ENCODE measurements at places on chromosomes 5 and 9.

- DNase-seq: no peak
Measured at GRCh38 chr9:127034691-127035090, 87.7 kb downstream of the ANGPTL2 start.

DNA sequence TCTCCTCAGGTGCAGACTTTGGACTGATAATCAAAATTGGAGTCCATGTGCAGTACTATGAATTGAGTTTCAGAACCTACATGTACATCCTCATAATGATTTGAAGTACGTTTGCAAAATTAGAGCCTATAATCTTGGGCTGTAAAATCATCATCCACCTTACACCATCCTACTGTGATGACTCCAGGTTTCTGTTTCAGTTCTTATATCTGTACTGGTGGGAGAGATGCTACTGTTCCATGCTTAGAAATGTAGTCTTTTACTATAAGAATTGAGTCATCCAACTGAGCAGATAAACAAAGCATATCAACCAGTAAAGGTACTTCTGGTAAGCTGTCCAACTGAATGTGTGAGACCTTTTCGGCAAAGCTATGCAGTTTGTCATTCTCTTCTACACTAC lies 586.3 kb upstream of the FAM174A start:
- no peak for DNase-seq

DNA sequence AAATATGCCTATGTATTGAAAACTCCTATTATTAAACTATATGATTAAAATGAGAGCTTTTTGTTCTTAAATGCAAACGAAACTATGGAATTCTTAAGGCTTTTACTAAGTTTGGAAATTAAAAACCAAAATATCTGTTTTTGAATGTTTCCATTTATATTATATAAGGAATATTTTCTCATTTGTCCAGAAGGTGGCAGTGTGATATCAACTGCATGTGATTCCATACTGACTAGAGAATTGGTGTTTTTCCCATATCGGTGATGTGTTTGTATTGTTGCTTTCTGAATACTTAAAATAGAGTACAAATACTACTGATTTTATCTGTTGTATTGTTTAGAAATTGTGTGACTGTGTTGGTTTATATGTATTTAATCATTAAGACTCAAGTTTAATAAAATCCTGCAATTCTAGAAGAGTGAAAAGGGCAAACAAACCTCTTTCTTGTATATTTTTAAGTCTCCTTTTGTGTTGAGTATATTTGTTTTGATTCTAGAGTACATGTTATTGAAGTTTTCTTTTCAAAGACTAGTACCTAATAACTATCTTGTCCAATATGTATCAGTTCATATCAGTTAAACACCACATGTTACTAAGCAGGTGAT lies 320.8 kb downstream of the CCDC171 start:
- peak; percentile 45 for DNase-seq

- DNase-seq: no peak
Measured at GRCh38 chr5:16866795-16867576, 69.1 kb downstream of the MYO10 start.

- no peak for DNase-seq
Measured at GRCh38 chr5:124480022-124480421, 266.4 kb downstream of the ZNF608 start.

DNA sequence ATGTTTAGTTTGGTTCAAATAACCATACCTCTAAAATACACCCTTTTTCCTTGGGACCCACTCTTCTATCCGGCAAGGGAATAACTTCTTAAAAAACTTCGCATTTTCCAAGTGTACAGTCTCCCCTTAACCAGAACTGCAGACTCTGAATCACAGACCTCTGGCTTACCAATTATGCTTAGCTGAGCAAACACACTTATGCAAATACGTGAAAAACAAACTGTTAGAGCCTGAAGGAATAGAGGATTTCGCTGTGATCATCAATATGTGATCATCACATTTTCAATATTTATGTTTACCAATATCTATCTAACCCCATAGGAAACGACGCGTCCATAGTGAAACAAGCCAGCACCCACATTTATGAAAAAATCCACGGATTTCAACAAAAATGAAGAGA lies 1.3 kb downstream of the LPAR1 start:
- DNase-seq: no peak

DNA sequence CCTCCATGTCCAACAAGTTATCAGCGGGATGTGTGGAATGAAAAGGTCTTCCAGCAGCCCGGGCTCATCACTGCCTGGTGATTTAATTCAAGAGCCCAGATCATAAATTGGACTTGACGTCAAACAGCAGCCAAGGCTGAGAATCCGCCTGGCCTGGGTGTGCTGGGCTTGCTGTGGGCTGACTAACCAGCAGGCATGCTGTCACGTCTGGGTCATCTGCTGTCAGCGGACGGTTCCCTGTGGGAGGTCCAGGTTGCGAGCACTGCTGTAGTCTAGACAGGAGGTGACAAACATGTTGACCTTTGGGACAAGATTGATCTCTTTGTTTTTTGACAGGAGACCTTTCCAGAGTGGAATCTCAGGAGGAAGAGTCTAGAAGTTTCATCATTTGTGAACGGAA lies 289.7 kb downstream of the OSTF1 start:
- peak; percentile 18 for DNase-seq

DNA sequence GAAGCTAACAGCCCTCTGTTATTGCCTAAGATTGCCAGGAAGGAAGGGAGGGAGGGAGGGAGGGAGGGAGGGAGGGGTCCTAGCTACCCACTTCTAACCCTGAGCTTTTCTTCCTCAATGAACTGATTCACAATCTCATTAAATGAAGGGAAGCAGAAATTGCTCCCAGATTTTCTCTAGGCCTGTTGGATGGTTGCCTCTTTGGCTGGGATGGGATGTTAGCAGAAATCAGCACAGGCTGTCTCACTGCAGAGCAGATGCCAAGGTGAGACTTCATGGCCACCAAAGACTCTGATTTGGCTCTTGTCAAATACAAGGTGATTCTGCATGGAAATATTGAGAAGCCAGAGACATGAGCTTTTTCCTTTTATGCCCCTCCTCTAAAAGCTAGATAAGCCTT lies 578.6 kb downstream of the ACTL7B start:
- DNase-seq: no peak

GRCh38 chr5:76443066-76443800 lies 40.1 kb downstream of the IQGAP2 start:
- DNase-seq: no peak

DNA sequence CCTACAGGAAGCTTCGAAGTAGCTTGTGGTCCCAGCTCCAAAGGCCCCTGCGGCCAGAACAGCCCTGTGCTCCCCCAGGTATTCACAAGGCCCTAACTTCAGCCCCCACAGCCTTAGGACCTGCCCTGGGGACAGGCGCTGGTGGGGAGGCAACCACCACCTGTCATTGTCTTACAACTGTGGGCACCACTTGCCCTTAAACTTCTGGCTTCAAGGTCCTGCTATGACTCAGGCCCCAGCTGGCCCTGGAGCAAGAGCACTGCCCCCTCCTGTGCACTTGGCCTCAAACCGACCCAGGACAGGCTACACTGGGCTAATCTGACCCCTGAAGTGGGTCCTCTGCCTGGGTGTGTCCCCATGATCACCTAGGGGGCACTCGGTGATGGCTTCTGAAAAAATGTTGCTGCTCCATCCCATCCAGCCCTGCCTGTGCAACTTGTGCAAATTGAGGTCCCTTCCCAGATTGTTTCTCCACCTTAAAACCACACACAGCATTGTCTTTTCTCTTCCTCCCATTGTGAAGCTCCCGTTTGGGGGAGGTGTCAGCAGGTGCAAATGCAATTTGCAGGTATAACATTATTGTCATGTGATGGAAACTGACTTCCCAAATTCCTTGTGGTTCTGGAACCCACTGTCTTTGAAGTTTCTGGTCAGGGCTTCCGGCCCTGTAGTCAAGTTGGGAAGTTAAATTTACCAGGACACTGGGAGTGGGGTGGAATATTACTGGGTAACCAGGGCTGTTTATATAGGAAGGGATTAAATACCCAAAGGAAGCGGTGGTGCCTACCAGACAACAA lies 1.1 kb upstream of the PROB1 start:
- DNase-seq: no peak

GRCh38 chr9:107212613-107213012 lies 70.5 kb upstream of the RAD23B start:
- no peak for DNase-seq

- peak; percentile 74 for DNase-seq
Measured at GRCh38 chr5:181204826-181205760, at the start of gene TRIM7. Gene TRIM7 (minus strand): TSS chr5:181205196. CDS start chr5:181205110, 86 bp downstream.

DNA sequence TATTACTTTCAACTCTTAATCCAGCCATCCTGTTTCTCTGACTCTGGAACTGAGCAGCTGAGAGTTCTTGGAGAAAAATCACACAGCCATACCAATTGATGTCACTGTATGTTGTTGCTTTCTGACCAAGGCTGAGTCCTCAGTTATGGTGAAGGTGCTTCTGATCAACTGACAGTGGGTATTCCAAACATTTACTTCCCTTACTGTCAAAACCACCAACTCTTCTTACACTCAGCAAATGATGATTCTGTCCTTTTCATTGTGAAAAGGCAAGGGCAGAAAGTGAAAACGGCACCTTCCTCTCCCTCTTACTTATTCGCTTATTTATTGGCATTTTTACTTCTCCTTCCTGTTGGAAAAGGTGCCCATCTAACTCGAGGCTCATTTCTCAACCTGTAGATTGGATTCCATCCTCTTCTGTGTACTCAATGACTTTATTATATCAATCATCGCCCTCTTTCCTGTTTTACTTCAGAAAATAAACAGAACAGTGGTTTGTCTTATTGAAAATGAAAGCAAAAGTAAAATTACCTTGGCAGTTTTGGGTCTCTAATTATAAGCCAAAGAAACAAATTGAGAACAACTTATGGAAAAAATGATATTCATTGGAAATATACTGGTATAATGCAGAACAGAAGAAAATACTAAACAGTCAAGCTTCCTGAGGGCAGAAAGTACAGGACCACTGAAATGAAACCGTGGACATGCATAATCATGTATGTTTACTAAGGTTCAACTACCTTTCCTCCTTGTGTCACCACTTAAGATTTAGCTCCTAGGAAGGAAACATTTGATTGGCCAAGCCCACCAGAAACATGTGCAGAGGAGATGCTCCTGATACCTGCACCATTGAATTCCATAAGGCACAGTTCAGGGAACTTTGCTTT lies 104.5 kb upstream of the CHD1 start:
- DNase-seq: no peak

- DNase-seq: no peak
Measured at GRCh38 chr5:78644741-78645300, 3.8 kb downstream of the LHFPL2 start.

DNA sequence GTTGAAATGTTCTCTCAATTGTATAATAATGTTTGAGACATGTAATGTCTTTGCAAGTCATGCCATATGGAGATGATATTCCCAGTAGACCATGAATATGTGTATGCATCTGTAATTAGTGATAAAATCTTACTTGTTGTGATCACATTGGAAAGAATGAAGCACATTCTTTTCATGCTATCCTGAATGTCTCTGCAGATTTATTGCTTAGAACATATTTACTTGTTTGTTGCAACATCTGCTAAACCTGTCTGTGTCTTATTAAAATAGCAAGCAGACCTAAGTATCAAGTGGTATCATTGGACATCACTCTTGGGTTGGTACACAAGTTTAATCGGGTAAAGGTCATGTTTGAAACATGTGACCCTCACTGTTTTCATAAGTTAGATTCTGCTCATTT lies 265.5 kb upstream of the CD180 start:
- no peak for DNase-seq

DNA sequence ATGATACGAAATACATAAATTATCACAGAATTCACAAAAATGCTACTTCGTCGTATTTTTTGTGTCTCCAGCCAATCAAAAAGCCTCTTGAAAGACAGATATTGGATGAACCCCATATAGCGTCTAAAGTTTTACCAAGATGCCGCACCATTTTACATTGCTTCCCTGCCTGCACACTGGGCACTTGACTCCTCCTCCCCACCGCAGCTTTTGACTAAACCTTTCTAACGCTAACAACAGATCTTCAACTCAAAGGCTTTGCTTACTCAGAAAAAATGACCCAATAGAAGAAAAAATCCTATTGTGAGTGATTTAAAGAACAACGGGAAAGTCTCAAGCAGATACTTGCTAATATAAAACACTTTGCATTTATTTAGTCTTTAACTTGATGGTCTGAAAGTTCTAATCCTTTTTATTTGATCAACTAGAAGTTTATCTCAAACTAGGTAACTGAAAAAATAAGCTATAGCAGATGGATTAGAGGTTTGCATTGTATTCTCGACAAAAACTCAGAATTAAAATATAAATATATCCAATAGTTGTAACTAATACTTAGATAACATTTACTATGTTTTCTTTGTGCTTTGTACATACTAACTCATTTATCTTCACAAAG lies 609.1 kb upstream of the DMAC1 start:
- DNase-seq: no peak

GRCh38 chr9:28779243-28779642 lies 1206.0 kb upstream of the C9orf72 start:
- no peak for DNase-seq

DNA sequence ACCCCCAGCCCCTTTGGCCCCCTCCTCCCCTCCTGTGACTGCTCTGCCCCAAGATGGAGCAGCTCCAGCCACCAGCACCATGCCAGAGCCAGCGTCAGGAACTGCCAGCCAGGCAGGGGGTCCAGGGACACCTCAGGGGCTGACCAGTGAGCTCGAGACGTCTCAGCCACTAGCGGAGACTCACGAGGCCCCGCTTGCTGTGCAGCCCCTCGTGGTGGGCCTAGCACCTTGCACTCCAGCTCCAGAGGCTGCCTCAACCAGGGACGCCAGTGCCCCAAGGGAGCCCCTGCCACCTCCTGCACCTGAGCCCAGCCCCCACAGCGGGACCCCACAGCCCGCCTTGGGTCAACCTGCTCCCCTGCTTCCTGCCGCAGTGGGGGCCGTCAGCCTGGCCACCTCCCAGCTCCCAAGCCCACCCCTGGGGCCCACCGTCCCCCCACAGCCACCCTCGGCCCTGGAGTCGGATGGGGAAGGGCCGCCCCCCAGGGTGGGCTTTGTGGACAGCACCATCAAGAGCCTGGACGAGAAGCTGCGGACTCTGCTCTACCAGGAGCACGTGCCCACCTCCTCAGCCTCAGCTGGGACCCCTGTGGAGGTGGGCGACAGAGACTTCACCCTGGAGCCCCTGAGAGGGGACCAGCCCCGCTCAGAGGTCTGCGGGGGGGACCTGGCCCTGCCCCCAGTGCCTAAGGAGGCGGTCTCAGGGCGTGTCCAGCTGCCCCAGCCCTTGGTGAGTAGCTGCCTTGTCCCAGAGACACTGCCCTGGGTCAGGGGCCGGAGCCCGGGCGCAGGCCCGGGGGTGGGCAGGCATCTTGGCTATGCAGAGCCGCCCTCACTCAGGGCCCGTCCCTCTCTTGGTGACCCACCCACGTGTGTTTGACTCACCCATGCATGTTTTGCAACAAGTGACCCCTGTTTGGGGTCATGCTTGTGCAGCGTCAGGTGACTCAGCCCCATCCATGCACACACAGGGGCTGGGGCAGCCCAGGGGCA lies 105.2 kb downstream of the WNK2 start:
- no peak for DNase-seq

DNA sequence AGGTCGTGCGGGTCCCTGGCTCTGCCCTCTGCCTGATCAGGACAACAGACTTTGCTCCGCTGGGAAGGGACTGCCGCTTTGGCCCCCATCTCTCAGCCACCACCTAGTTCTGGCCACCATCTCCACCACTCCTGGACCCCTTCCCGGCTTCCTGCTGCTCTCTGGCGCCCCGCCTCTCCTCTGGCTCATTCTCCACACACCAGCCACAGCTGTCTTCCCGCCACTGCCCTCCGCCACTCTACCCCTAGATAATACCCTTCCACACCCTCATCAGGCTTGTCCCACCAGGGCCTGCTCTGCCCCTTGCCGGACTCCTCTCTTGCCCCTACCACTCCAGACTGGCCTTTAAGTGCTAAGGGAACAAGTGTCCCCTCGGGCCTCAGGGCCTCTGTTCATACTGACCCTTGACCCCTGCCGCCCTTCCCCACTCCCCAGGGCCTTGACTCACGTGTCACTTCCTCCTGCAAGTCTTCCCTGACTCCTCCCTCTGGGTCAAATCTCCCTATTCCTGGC lies 3.0 kb upstream of the CDX1 start:
- DNase-seq: no peak
